ENCODE measurements at places on chromosomes 13 and 19. TPM values are rescaled to one million over a fixed set of nuclear protein-coding genes. Genes with fewer than 3 reads are reported as not detected.

GRCh38 chr19:48967346-48968178, 2.5 kb downstream of the FTL start:
- no peak for DNase-seq

DNA sequence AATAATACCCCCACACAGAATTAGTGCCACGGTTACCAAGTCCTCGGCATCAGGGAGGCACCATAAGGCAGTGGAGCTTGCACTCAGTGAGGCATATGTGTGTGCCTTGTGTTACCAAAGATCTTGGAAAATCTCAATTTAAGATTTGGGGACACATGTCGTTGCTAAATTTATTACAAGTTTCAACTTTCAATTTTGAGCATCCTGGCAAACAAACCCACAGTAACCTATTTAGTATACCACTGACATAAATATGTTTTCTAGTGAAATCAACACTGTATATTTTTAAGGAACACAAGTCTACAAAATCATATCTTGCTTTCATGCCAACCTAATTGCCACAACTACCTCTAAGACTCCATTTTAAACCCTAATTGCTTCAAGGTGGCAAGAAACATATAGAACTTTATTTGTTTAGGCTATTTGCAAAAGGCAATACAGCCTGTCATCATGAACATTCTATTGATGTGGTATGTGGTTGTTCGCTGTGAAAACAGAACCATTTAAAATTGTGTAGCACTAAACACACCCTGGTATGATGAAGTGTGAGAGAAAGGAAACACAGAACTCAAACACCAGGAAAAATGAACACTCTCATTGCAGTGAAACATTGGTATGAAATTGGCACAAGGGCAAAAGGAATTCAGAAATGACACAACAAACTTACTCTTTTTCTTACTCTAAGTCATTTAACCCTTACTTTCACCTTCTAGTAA, 531.1 kb downstream of the IRS2 start:
- DNase-seq: no peak

DNA sequence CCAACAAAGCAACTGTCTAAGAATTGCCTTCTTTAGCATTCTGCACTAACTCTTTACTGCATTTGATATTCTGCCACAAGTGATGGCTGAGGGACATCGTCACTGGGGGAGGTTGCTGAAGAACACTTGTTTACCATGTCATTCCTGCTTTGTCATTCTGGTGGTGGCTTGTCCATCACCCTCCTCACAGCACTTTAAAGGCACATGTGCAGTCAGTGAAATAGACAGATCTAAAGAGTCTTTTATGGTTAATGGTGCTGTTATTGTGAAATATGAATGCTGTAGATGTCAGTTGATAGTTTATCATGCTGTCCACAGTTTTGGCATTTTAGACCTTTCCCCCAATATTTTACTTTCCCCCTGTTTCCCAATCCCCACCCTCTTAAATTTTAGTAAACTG, 120.9 kb upstream of the TSC22D1 start:
- no peak for DNase-seq

Gene FOSB
- 20.6 TPM for total RNA-seq

- no peak for DNase-seq
These were observed 1.1 kb upstream of the FLT3LG start for GRCh38 chr19:49472936-49473335.

Gene CEACAM7
- 3.4 TPM for total RNA-seq

Measured in vagina (tissue), 2 donors.